Liver (tissue), 10 donors: ENCODE measurements at places on chromosomes 1 and 21. TPM values are rescaled to one million over a fixed set of nuclear protein-coding genes. Genes with fewer than 3 reads are reported as not detected.

FCER1A gene
- 3.5 TPM for total RNA-seq

- DNase-seq: no peak
These were observed 73.1 kb upstream of the RGS21 start for GRCh38 chr1:192243721-192244120.

TRAF3IP3 gene
- 3.4 TPM for total RNA-seq

DNA sequence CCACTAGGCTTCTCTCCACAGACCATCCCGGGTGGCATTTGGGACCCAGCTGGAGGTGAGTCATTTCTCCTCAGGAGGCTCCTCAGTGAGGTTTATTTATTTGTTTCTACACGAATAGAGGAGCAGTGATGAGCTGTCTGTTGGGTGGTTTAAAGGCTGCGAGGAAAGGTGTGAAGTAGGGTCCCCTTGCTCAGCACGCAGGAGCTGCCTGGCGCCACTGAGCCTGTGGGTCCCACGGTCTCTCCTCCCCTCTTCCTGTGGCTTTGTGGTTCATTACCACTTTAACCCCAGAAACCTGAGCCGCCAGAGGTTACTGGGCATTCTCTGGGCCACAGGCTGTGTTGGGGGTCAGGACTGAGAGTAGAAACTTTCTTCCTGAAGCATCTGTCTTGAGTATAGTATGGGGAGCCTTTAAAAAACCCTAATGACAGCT lies 39.9 kb downstream of the IL6R start:
- no peak for DNase-seq

GRCh38 chr1:18300376-18300775 lies 180.4 kb upstream of the KLHDC7A start:
- DNase-seq: no peak

- DNase-seq: no peak
These were observed at the start of gene RHBDL2 for GRCh38 chr1:38941527-38942019. Gene RHBDL2, minus strand, starts transcription at chr1:38941830. Its CDS starts 22,618 bp downstream, at chr1:38919212.

- DNase-seq: no peak
These were observed 26.5 kb downstream of the SSBP3 start for GRCh38 chr1:54379555-54380289.
